ENCODE measurements at places on chromosomes 16 and 17. TPM values are rescaled to one million over a fixed set of nuclear protein-coding genes. Genes with fewer than 3 reads are reported as not detected.

The PRDM7 gene
- not detected for total RNA-seq

The GRAPL gene
- total RNA-seq, result not detected

The TP53TG3 gene
- not detected for total RNA-seq

DNA sequence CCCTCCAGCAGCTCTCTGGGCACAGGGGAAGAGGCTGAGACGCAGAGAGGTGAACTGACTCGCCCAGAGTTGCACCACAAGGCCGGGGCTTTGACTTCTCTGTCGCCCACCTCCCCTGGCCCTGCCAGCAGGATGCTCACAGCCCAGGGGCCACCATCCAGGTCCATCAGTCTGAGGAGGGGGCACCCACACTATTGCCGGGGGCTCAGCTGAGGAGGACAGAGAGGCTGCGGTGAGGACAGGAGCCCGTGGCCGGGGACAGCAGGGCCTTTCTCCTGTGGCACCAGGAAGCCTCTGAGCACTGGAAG, 32.6 kb downstream of the KDM8 start:
- no peaks in the 10 kb centered on the region for H3K27me3 ChIP-seq
- peaks cover 14% of the 10 kb centered on the region for H3K4me1 ChIP-seq
- no peak overlapping the region for H3K4me3 ChIP-seq
- no peak overlapping the region for H3K27ac ChIP-seq
- no peak for DNase-seq

DNA sequence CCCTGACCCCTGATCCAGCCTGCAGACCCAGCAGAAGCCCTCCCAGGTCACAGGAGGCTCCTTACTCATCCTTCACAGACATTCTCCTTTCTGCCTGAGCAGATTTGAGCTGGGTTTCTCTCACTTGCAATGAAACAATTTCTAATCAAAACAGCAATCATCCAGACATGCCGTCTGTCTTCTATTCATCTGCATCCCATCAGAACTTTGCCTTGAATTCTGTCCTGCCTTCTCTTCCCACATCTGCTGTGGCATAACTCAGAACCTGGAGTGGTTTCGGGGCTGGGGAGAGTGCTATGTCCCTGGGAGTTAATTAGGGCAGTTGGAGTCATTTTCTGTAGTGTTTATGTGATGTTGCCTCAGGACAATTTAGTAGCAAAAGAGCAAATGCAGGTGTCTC, 278.6 kb downstream of the CBLN1 start:
- H3K27ac ChIP-seq, result no peak overlapping the region
- H3K4me3 ChIP-seq, result no peak overlapping the region
- DNase-seq, result no peak
- peaks cover 17% of the 10 kb centered on the region for H3K4me1 ChIP-seq
- no peaks in the 10 kb centered on the region for H3K27me3 ChIP-seq
- no peaks in the 10 kb centered on the region for H3K36me3 ChIP-seq

GRCh38 chr16:74026373-74027281, 270.0 kb upstream of the PSMD7 start:
- peak; percentile 65 for DNase-seq
- no peaks in the 10 kb centered on the region for H3K36me3 ChIP-seq
- H3K4me3 ChIP-seq, result no peak overlapping the region
- H3K27me3 ChIP-seq, result no peaks in the 10 kb centered on the region
- peaks cover 59% of the 10 kb centered on the region for H3K4me1 ChIP-seq

GRCh38 chr16:2963074-2963722, 877 bp upstream of the KREMEN2 start:
- no peaks in the 10 kb centered on the region for H3K36me3 ChIP-seq
- H3K27me3 ChIP-seq, result peaks cover 64% of the 10 kb centered on the region
- peak overlapping the region; percentile 63 for H3K4me3 ChIP-seq

GRCh38 chr17:44324571-44325275, at the start of gene SLC25A39:
Gene SLC25A39, minus strand, starts transcription at chr17:44324823. Its CDS starts 1,261 bp downstream, at chr17:44323562.
- peak; percentile 96 for DNase-seq
- H3K27ac ChIP-seq, result no peak within 1 kb of the TSS
- H3K4me1 ChIP-seq, result peaks cover 4% of the 10 kb centered on the region
- H3K27me3 ChIP-seq, result peaks cover 19% of the 10 kb centered on the region

DNA sequence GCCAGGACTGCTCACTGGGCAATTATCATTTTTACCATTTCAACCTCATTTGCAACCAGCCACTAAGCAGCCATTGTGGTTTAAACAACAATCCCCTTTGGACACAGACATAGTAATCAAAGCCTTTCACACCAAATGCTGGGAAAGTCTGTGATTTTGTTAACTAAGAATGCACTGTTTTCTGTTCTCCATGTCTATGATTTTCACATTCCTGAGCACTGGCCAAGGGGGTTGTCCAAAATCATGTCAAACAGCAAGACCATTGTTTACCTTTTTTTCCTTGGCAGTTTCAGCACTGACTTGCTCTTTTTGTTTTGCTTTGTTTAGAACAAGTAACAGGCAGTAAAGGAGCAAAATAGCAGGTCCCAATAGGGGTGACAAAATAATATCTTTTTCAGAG, 106.3 kb upstream of the SIAH1 start:
- H3K27me3 ChIP-seq, result no peaks in the 10 kb centered on the region
- no peak overlapping the region for H3K4me3 ChIP-seq
- no peaks in the 10 kb centered on the region for H3K4me1 ChIP-seq
- H3K27ac ChIP-seq, result no peak overlapping the region
- DNase-seq, result no peak
- no peaks in the 10 kb centered on the region for H3K36me3 ChIP-seq

DNA sequence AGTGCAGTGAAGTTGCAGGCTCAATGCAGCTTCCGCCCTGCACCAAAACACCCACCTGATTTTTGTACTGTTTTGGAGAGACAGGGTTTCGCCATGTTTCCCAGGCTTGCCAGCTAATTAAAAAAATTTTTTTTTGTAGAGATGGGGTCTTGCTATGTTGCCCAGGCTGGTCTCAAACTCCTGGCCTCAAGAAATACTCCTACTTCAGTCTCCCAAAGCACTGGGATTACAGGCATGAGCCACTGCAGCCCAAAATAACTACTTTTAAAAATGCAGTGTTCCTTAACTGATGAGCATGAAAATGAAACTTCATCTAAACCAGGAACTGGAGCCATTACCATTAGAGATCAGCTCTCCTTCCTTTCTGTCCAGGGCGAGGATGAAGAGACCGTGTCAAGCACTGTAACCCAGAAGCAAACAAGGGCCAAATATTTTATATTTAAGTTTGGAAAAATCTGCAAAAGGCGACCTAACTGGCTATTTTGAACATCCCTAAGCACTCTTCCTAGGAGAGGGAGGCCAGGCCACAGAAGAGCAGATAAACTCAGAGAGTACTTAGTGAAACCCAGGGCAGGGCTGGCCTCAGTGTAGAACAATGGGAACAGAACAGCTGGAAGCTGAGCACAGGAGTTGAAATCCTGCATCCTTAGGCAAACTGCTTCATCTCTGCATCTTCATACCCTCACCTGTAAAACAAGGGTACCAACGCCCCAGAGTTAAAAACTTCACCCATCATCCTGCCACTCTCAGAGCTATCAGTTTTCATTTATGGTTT, 24.0 kb downstream of the CREBBP start:
- H3K27ac ChIP-seq, result peak overlapping the region; percentile 25
- H3K4me3 ChIP-seq, result no peak overlapping the region
- no peaks in the 10 kb centered on the region for H3K36me3 ChIP-seq
- H3K27me3 ChIP-seq, result no peaks in the 10 kb centered on the region
- peak; percentile 60 for DNase-seq

DNA sequence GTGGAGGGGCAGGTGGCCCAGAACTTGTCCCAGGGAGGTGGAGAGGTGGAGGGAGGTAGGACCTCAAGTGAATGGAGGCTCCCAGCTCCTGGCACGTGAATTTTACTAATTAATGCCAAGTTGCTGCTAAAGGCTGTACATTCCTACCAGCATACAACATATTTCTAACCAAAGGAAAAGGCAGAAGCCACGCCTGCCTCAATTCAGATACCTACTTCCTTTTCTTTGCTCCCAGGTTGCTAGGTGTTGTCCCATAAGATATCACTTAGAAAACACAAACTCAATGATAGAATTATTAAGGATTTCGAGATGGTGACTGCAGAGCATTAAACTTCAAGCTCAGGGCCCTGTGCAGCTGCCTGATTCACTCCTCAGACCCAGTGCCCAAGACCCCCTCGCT, 20.5 kb upstream of the SMPD3 start:
- H3K27me3 ChIP-seq, result no peaks in the 10 kb centered on the region
- H3K36me3 ChIP-seq, result no peaks in the 10 kb centered on the region
- no peak overlapping the region for H3K27ac ChIP-seq
- H3K4me1 ChIP-seq, result peaks cover 8% of the 10 kb centered on the region
- H3K4me3 ChIP-seq, result no peak overlapping the region

- H3K27ac ChIP-seq, result peak overlapping the region; percentile 69
- no peaks in the 10 kb centered on the region for H3K27me3 ChIP-seq
- no peak overlapping the region for H3K4me3 ChIP-seq
- peaks cover 5% of the 10 kb centered on the region for H3K4me1 ChIP-seq
Observed at GRCh38 chr17:72706396-72706981, 386.0 kb downstream of the SLC39A11 start.

- H3K36me3 ChIP-seq, result no peaks in the 10 kb centered on the region
- no peaks in the 10 kb centered on the region for H3K27me3 ChIP-seq
- no peak overlapping the region for H3K4me3 ChIP-seq
- H3K27ac ChIP-seq, result no peak overlapping the region
- H3K4me1 ChIP-seq, result peaks cover 17% of the 10 kb centered on the region
- DNase-seq, result no peak
Observed at GRCh38 chr16:75002474-75002873, 3.6 kb downstream of the ZNRF1 start.

DNA sequence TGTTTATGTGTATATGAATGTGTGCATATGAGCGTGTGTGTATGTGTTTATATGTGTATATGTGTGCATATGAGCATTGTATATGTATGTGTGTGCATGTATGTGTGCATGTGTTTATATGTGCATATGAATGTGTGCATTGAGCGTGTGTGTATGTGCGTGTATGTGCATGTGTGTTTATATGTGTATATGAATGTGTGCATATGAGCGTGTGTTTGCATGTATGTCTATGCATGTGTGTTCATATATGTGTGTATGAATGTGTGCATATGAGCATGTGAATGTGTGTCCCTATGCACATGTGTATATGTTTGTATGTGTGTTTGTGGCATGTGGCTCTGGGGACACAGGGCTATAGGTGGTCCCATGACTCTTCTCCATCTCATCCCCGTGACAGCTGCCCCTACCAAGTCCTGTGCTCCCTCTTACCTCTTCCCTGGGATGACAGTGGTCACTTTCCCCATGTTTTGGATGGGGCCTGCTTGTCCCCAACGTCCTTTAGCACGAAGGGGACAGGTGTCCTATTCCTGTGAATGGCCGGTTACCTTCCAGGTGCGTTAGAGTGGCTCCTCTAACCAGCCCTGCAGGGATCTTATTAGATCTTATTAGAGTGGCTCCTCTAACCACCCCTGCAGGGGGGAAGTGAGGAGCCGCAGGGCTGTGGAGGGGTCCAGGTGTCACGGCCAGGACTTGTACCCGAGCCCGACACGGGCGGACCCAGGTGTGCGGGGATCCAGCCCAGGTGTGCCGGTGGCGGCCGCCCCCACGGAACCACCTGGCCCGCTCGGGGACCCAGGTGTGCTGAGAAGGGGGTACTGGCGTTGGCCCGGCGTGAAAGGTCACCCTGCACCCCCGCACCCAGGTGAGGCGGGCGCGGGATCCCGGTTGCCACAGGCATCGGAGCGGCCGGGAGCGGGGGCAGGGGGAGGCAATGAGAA, 105.6 kb downstream of the SEC14L1 start:
- no peaks in the 10 kb centered on the region for H3K4me1 ChIP-seq
- H3K36me3 ChIP-seq, result no peaks in the 10 kb centered on the region
- no peak for DNase-seq
- H3K27ac ChIP-seq, result no peak overlapping the region
- peak overlapping the region; percentile 68 for H3K4me3 ChIP-seq
- peaks cover 25% of the 10 kb centered on the region for H3K27me3 ChIP-seq

- no peak overlapping the region for H3K27ac ChIP-seq
- H3K4me1 ChIP-seq, result no peaks in the 10 kb centered on the region
- no peaks in the 10 kb centered on the region for H3K36me3 ChIP-seq
- DNase-seq, result no peak
- H3K27me3 ChIP-seq, result no peaks in the 10 kb centered on the region
Observed at GRCh38 chr16:5838071-5838470, 740.5 kb upstream of the EEF2KMT start.

GRCh38 chr17:79414063-79414792, 196.6 kb downstream of the RBFOX3 start:
- H3K4me1 ChIP-seq, result no peaks in the 10 kb centered on the region
- no peak overlapping the region for H3K4me3 ChIP-seq
- H3K36me3 ChIP-seq, result no peaks in the 10 kb centered on the region
- DNase-seq, result no peak
- no peak overlapping the region for H3K27ac ChIP-seq

DNA sequence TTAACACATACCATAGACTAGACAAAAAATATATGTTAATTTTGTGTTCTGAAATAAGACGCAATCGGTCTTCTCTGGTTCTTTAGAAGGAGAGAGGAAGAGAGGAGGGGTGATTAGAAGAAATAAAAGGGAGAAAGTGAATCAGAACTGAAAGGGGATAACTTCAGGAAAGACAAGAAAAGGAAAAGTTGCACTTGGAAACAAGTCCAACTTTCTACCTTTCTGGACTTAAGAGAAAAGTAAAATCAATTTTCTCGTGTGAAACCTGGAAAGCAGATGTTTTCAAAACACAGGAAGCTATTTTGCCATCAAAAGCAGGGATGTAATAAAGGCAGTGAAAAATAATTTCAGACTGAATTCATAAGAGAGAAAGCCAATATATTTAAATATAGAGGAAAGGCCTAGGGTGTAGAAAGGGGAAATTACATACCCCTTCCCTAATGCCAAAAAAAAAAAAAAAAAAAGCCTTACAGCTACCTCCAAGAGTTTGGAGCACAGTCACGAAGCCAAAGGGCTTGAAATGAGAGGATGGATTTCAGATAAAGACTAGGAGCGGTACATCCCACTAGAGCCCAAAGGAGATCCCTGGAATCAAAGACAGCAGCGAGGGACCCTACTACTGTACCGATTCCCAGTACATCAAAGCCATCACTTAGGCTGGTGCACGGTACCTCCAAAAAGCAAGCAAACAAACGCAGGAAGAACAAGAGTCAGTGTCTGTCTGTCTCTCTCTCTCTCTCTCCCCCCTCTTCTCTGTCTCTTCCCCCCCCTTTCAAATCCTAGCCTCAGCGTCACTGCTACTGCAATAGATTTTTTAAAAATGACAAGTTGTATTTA, 12.1 kb upstream of the ZFHX3 start:
- H3K27me3 ChIP-seq, result peaks cover 88% of the 10 kb centered on the region
- H3K36me3 ChIP-seq, result no peaks in the 10 kb centered on the region
- H3K4me3 ChIP-seq, result peak overlapping the region; percentile 71

DNA sequence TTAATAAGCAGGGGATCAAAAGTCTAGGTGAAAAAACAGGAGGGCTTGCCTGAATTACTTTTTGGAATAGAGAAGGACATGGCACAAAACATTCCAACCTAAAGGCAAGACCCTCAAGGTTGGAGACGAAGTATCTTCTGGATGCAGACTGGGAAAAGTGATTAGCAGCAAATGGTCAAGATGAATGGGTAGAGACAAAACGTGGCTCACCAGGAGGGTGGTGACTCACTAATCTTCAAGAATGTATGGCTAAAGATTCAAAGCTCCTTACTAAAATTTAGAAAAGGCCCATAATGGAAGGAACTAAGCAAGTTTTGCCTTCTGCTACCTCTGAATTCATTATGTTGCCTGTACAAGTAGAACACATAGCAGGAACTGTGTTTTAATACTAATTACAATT, 469.5 kb upstream of the RBFOX1 start:
- H3K27ac ChIP-seq, result no peak overlapping the region
- H3K4me3 ChIP-seq, result no peak overlapping the region
- no peaks in the 10 kb centered on the region for H3K36me3 ChIP-seq
- peaks cover 54% of the 10 kb centered on the region for H3K4me1 ChIP-seq
- DNase-seq, result peak; percentile 52

Data from neural progenitor cell (in vitro differentiated cells).